B cell (primary cell): ENCODE measurements at places on chromosomes 1 and 21. TPM values are rescaled to one million over a fixed set of nuclear protein-coding genes. Genes with fewer than 3 reads are reported as not detected.
A peak's percentile ranks its signal among the peaks of the same experiment; 100 is the strongest.

Gene EXO1
- total RNA-seq, result 1.2 and 1.6 TPM in 2 replicates

DNA sequence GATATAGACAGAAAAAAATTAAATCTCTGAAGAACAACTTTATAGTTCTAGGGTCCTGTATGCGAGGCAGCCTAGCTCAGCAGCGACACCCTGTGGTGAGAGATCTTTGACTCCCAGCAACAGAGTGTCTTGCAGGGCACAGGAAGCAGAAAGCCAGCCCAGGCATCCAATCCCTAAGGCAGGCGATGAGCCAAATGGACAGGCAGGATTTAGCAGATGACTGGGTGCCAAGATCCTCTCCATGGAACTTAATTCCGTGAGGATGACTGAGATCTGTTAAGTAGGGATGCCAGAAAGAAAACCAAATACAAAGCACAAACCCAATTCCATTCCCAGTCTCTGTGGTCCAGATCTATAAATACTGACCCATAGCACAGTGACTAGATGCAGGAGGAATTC, 38.8 kb downstream of the HLCS start:
- DNase-seq, result peak; percentile 67

DNA sequence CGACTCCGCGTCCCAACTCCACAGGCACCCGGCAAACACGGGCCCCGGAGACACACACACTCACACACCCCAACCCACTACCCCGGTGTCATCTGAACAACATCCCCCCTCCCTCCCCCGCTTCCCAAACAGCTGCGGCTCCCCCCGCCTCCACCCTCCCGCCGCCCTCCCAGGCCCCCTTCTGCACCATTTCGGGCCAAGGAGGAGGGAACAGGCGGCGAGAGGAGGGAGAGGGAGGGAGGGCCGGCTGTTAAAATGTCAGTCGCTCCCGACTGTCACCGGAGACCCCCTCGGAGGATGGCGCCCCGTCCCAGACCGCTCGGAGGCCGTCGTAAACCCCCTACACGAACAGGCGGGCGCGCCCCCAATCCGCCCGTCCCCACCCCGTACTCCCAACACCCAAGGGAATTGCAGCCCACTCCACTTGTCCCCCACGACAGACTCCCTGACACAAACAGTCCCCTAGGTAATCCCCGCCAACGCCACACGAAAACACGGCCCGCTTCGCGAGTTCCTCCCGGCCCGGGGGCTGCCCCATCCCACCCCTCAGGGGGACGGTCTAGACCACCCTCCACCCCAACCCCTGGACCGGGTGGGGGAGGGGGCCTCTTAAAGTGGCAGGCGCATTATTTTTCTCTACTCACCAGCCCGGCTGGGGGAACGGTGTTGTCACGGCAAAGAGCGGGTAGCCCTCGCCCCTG, 583 bp downstream of the MEF2D start:
- DNase-seq, result no peak

GRCh38 chr1:115977499-115978258, 1.4 kb downstream of the SLC22A15 start:
- DNase-seq, result peak; percentile 8

DNA sequence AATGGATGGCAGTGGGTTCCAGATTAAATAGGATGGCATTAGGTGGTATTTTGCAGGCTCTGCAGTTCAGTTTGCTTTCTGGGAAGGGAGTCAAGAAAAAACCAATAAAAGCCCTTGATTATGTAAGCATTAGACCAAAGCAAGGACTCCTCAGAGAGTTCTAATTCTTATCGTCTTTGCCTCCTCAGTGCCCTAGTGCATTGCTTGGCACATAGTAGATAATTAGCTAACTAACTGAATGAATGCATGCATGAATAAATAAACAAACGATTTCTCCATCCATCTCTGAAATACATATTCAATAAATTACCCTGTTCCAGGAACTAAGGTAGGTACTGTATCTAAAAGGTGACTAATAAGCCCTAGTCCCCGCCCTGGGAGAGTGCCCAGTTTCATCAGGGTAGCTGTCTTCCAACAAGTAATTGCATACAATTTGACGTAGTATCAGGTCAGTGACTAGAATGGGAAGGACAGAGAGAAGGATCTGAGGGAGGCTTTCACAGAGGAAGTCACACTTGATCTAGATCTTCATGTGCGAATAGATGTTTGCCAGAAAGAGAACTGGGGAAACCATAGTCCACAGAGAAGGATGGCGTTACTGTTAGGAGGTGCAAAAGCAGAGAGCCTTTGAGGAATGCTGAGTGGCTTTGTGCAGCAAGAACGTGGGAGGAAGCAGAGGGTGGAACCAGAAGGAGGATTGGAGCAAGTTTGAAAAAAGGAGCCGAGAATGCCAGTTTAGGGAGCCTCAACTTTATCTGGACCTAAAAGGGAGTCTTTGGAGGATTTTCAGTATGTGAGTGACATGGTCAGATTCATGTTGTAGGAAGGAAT, 111.4 kb downstream of the TBX19 start:
- DNase-seq, result no peak
